ENCODE measurements at places on chromosomes 16 and 17.

GRCh38 chr17:43770957-43771356 lies 7.8 kb downstream of the DUSP3 start:
- DNase-seq: no peak

- DNase-seq: peak; percentile 64
Measured at GRCh38 chr17:68462381-68463210, 5.3 kb upstream of the WIPI1 start.

- no peak for DNase-seq
Measured at GRCh38 chr16:71514476-71514875, 11.8 kb upstream of the CHST4 start.

- no peak for DNase-seq
Measured at GRCh38 chr17:81491761-81492160, 20.8 kb downstream of the ACTG1 start.

DNA sequence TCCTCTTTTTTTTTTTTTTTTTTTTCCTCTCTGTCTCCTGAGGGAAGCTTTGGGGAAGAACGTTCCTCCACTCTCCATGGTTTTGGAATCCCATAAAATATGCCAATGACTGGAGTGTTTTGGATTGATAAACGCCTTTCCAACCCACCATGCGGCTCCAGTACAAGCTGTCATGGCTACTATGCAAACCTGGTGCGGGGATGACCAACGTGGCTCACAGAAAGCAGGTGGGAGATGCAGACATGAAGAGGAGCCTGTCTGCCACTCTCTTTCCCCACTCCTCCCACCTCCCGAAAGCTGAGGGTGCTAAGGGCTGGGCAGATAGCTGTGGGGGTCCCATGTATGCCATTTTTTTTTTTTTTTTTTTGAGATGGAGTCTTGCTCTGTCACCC lies 69.9 kb upstream of the SEC14L1 start:
- no peak for DNase-seq

- no peak for DNase-seq
Measured at GRCh38 chr17:6035801-6036394, 34.3 kb upstream of the WSCD1 start.

DNA sequence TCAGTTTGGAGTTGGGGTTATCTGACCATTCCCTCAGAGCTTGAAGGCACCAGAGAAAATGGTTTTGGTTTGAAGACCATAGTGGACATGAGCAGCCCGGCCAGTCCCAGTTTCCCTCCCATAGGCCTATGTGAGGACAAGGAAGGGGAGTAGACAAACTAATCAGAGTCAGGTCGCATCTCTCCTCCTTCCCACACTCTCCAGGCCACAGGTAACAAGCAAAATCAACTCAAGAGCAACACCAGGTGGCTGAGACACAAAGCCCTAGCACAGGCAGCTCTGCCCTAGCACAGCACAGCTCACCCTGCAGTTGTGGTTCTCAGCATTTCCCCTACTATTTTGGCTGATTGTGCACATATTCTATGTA lies 7.2 kb downstream of the SUPT4H1 start:
- DNase-seq: peak; percentile 50

GRCh38 chr17:29664743-29665480 lies 42.2 kb upstream of the CORO6 start:
- no peak for DNase-seq

DNA sequence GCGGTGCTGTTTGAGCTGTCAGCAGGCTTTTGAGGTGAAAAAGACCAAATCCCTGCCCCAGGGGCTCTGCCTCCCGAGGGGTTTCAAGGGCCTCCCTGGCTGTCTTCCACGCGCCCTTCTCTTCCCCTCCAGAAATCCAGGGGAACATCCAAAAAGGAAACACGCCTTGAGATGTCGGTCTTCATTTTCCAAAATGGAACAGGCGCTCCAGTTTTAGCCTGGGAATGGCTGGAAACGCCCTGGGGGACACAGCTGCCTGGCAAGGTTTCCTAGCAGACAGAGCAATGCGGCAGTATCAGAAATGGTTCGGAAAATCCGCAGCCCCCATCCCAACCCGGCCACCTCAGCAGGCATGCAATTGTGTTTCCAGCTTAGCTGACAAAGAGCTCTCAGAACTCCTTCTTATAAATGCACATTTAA lies 16.6 kb upstream of the LITAF start:
- no peak for DNase-seq

GRCh38 chr17:63525190-63525946 lies 2.2 kb downstream of the KCNH6 start:
- DNase-seq: no peak

DNA sequence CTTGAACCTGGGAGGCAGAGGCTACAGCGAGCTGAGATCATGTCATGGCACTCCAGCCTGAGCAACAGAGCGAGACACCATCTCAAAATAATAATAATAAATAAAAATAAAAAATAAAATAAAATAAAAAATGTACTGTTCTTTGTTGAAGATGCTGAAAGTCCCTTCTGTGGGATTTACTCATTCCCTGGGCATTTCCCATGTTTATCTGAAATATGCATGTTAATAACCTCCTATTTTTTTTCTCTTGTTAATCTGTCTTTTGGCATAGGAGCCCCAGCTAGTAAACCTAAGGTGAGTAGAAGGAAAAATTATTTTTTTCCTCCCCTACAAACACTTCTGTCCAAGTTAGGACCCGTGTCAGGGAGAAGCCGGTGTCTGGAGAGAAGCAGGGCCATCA lies 34.4 kb downstream of the TMEM92 start:
- no peak for DNase-seq

- DNase-seq: no peak
Measured at GRCh38 chr16:56742030-56742984, 12.4 kb downstream of the NUP93 start.

DNA sequence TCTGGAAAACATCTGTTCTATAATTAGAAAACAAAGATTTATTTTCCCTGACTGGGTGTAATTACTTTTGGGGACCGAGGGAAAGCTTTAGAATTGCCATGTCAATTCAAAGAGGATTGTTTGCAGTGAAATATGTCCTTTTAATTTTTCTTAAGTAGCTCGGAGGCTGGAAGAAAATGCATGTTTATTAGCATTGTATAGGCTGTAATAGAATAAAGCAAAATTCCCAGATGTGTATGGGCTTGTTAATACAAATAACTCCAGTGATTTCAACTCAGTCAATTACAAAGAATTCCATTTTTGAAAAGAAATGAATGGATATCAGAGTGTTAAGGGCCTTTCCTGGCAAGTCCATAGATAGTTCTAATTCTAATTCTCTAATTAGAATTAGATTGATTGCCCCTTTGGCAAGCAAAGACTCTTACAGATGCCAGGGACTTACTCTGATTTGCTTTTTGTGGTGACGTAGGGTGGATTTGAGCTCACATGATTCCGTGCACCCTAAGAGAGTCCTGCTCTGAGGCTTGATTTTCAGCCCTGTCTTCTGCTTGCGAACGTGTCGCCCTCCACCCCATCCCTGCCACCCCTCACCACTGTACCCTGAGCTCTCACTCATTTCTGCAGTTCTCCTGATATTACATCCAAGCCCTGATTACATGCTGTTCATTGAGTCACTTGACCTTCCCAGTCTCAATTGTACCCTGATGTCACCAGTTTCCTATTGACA lies 70.0 kb upstream of the FAM20A start:
- DNase-seq: no peak

- no peak for DNase-seq
Measured at GRCh38 chr17:2950846-2951245, 112.6 kb downstream of the OR1D5 start.

GRCh38 chr17:16924696-16925440 lies 47.0 kb downstream of the TNFRSF13B start:
- DNase-seq: no peak

DNA sequence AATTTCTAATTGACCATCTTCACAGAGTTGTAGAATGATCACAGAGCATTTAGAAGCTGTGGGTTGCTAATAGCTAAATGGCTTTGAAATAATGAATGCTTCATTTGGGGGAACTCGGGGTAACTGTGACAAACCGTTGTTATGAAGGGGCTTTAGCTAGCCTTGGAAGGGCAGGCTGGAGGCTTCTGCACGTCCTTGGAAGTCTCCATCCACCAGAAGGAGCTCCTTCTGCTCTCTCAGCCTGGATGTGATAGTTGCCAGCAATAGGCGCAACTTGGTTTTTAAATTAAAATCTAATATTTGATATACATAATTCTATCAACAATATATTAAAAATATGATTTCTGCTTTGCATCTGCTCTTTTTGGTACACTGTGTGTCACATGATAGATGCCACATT lies 200.5 kb downstream of the RPTOR start:
- DNase-seq: no peak

DNA sequence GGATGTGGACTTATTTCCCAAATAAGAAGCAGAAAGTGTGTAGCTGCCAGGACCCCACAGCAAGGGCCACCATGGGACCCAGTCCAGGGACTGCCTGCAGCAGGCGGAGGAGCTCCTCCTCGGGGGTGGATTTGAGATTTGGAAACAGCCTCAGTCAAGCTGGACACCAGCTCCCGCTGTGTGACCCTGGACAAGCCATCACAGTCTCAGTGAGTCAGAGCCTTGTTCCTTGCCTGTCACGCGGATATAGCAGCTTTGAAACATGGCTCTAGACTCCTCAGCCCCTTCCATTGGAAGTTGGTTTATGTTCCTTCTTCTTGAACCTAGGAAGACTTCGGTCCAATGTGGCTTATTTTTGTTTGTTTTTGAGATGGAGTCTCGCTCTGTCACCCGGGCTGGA lies 12.5 kb upstream of the DPEP1 start:
- no peak for DNase-seq

- no peak for DNase-seq
Measured at GRCh38 chr16:3274490-3274889, 8.8 kb upstream of the ZNF263 start.

- DNase-seq: peak; percentile 50
Measured at GRCh38 chr17:64262198-64262999, 661 bp downstream of the TEX2 start.

DNA sequence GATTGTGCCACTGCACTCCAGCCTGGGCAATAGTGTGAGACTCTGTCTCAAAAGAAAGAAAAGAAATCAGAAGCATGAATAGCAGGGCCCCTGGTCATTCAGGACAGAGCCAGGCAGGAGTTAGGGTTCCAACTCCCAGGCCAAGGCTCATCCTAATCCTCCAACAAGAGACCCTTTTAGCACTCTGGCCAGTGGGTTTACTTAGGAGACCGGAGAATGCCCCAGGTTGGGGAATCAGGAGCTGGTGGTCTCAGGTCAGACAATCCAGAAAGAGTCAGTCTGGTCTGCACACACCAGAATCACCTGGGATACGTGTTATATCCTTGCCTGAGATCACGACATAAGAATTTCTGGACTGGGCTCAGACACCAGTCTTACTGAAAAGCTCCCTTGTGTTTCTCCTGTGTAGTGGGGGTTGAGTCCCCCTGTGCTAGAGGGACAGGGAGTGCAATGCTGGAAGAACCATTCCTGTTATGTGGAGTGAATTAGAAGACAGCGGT lies 48.7 kb downstream of the CCDC42 start:
- DNase-seq: no peak

GRCh38 chr16:46426336-46426735 lies 194.8 kb downstream of the SHCBP1 start:
- DNase-seq: no peak

GRCh38 chr17:29905086-29905878 lies 24.7 kb downstream of the SSH2 start:
- no peak for DNase-seq

GRCh38 chr16:31198207-31198882 lies 4.2 kb downstream of the PYCARD start:
- DNase-seq: no peak

- no peak for DNase-seq
Measured at GRCh38 chr17:10247810-10248209, 49.4 kb upstream of the GAS7 start.

- DNase-seq: no peak
Measured at GRCh38 chr16:13269905-13270528, 368.6 kb downstream of the SHISA9 start.

- DNase-seq: no peak
Measured at GRCh38 chr16:75702242-75702641, 981 bp upstream of the DUXB start.

- no peak for DNase-seq
Measured at GRCh38 chr17:19533718-19534561, at the start of gene SLC47A1. Gene SLC47A1 (plus strand): TSS chr17:19533854. CDS start chr17:19533940, 86 bp downstream.

- DNase-seq: no peak
Measured at GRCh38 chr16:49731911-49732310, 124.0 kb downstream of the ZNF423 start.

DNA sequence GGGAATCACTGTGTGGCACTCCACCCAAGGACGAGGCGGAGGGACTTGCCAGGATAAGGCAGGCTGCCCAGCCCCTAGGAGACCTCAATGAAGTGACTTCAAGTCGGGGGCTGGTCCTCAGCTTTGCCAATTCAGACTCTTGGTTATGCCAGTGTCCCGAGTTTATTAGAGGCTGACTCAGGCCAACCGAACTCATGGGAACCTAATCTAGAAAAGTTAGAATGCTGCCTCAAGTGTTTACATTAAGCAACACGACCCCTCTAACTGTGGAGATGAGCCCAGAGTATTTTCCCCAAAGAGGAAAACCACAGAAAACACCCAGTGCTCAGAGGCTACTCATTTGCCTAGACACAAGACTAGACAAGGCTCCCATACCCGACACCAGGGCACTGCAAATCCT lies 1.1 kb upstream of the TEKT3 start:
- no peak for DNase-seq

DNA sequence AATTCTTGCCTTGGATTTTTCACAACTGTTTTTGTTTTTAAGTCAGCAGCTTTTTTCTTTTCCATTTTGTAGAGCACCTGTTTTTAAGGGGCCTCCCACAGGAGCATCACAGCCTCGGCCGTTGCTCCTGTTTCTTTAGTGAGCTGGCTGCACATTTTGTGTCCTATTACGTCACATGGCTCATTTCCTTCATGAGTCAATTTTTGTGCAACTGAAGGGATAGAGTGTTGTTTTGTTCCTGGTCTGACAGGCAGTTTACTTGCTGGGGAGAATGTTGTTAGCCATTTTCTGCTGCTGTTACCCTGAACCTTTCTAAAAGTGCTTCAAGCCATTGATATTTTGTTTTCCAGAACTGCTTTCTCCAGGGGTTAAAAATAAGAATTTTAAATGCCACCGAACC lies 45.0 kb upstream of the CRISPLD2 start:
- no peak for DNase-seq

All from activated T-cell treated with anti-CD3 and anti-CD28 coated beads for 4 hours (primary cell).